ENCODE measurements at places on chromosomes 6 and 20.

- no peak for DNase-seq
Measured at GRCh38 chr6:160249671-160250070, 8.9 kb downstream of the SLC22A2 start.

- DNase-seq = no peak
Measured at GRCh38 chr6:148157841-148158240, 184.8 kb upstream of the SASH1 start.

GRCh38 chr20:48607544-48607865, 220.3 kb downstream of the PREX1 start:
- DNase-seq = no peak

DNA sequence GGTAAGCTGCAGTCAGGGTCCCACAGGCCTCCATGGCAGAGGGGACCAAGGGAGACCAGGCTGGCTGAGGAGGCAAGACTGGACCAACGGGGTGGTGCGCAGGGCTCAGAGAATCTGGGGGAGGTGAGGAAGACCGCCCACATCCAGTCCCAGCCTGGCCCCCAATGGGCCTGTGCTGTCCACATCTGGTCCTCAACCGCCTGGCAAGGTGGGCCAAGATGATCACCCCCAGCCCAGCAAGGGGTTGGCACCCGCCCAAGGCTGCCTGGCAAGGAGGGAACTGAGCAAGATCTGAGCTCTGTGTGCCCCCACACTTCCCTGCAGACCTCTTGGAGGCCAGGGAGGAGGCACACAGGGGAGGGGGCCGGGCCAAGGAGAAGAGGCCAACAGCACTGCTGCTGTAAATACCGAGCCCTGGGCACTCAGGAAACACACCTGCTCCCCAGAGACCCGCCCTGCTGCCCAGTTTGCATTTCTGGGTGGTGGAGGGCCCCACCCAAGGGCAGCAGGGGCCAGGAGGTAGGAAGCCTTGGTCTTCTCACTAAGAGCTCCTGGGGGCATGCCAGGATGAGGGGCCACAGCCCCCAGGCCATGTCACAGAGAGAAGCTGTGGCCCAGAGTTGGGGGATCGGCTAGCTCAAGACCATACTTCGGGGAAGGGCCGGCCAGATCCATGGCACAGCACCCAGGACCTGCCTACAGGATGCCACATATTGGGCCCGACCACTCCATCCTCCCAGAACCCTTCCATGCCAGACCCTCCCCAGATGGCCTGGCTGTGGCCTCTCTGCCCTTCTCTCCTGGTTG, 109.6 kb downstream of the ASXL1 start:
- DNase-seq = no peak

DNA sequence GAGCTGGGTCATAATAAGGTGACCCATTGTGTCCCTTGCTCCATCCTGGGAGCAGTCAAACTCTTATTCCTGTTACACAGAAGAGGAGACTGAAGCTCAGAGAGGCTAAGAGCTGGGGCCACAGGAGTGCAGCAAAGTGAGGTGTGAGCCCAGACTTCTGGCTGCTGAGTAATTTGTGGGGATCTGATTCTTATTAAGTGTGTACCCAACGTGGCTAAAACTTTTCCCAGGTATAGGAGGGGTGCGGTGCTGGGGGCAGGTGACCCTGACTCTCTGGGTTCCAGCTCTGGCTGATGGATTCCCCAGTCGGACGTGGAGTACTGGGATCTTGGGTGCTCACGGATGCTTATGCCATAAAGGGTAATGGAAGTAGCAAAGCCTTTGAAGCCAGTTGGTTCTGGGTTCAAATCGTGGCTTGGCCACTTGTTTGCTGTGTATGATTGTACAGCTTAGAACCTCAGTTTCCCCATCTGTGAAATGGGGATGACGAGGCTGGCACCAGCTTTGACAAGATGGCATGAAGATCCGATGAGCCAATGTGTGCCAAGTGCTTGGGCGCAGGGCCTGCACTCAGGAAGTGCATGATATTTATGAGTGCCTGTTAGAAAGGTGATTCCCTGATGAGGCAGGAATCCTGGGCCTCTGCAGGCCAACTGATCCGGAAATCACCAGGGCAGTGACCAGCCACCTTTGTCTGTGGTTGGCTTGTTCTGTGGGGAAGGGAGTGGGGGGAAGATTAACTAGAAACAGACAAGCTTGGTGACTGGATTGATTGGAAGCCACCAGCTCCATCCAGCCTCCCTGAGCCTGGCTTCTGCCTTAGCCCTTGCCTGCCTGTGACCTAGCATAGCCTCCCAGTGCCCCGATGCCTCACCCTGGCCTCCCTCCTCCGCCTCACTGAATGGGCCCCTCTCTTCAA, 6.0 kb downstream of the SRC start:
- no peak for DNase-seq

DNA sequence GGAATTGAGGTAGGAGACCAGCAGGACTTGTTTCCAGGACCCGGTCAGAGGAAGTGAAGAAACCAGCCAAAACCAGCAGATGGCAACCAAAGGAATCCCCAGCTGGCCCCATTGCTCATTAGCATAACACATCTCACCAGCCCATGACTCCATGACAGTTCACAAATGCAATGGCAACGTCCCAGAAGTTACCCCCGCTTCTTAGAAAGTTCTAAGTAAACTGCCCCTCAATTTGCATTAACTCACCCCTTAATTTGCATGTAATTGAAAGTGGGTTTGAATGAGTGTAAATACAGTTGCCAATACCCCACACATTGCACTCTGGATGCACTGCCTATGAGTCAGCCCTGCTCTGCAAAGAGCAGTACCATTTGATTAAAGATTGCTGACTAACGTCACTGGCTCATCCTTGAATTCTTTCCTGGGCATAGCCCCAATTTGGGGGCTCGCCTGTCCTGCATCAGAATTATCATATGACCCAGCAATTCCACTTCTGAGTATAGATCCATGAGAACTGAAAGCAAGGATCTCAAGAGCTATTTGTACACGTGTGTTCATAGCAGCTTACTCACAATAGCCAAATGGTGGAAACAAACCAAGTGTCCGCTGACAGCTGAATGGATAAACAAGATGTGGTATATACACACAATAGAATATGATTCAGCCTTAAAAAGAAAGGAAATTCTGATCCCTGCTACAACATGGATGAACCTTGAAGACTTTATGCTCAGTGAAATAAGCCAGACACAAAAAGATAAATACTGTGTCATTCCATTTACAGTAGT, 36.4 kb downstream of the MYLK4 start:
- peak; percentile 49 for DNase-seq

DNA sequence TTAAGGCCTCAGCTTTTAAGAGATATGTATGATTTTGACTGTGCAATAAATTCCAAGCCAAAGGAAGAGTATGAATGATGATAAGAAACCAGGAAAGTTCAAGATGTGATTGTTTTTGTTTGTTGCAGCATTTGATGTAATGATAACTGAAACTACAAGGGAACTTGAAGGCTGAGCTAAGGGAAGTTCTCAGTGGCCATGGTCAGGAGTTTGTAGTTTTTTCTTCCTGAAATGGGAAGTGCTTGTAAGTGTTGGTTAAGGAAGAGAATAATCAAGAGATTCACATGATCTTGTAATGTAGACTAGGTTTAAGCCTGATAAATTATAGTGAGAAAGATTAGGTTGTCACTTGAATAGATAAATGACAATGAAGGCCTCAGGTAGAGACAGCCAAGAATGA, 53.4 kb downstream of the PTCHD4 start:
- DNase-seq = no peak

DNA sequence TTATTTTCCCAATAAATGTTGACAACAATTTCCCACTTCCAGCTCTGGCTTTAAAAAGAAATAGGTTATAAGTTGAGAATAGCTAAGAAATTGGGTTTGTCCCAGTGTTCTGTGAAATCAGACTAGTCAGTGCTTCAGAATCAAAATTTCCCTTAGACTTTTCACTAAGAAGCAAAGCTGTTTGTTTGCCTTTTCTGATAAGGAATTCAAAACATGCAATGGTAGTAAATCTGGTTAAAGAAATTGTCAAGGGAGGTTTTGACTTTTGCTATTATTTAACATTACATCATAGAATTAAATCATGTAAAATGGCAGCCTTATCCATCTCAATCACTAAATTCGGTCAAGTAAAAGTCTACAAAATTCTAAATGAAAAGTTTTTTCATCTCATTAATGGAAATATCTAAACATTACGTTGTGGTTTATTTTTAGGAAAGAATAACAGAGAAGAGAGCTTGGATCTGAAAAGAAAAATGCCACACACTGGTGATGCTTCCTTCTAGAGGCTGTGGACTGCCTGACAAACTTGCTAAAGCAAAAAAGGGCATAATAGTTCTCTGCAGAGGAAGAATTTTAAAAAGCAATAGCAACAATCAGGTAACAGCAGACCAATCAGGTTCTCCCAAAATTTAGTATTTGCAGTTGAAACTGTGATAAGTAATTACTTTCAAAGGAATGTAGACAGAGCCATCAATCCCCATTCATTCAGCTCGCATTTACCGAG, 36.4 kb downstream of the PLAGL1 start:
- DNase-seq = no peak

DNA sequence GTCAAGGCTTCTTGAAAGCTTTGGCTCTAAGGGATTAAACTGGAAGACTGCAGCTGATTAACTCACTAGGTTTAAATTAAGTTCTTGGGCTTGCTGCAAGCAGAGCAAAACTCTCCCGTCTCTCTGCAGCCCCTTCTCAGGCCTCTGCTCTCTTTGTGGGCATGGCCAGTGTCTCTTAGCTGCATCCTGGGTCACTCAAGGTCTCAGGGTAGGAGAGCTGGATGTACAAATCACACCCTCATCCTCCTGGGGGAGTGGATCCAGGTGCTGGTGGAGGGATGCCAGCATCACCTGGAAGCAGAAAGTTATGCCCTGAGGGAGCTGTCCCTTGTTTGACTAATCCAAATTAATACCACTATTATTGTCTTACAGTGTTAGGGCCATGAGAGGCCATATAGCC, 35.8 kb downstream of the GCM1 start:
- no peak for DNase-seq

- DNase-seq = no peak
Measured at GRCh38 chr6:44858998-44859397, 469.1 kb upstream of the RUNX2 start.

GRCh38 chr6:88163616-88164015, 2.5 kb downstream of the CNR1 start:
- DNase-seq = no peak

DNA sequence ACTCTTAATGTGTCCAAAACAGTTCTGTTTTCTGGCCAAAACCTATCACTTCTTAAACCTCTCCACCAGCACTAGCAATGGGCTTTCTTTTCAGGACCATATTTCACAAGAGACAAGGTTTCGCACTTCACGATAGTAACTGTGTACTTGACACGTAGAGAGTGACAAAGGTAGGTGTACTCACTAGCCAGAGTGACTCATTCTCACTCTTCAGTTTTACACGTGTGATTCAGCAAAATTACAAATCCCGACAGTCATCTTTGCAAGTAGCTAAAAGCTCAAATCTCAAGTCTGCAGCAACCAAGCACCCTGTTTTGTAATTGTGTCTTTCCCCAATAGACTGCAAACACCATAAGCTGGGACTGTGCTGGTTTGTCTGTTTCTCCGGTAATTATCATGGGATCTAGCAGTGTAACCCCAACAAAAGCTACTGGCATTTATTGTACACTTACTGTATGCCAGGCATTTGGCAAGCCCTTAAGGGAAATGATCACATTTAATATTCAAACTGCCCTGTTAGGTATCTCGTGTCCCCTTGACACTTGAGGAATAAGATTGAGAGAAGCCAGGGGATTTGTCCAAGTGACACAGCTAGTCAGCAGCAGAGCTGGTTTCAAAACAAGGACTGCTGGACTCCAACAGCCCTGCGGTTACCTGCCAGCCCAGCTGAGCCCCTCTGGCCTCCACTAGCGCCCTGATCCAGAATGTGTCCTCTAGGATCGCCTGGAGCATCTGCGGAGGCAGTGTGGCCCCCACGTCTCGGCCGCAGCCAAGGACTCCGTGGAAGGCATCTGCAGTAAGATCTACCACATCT, 9.9 kb downstream of the PCIF1 start:
- DNase-seq = peak; percentile 55

DNA sequence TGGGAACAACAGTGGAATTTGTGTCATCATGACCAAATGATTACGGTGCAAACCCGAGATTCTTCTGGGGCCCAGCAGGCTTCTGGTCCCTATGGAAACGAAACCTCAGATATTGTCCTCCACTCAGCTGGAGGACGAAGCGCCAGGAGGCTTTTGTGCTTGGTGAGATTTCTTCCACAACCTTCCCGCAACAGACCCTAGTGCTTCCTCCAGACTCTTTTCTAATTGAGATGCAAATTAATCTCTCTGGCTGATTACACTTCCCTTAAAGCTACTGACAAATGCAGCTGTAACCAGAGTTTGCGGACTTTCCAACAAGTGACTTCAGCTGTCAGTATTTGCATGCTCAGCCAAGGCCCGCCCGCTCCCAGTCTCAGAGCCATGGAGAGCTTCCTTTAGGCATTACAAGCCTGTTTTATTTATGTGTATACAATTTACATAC, 96.0 kb downstream of the INSM1 start:
- DNase-seq = no peak

DNA sequence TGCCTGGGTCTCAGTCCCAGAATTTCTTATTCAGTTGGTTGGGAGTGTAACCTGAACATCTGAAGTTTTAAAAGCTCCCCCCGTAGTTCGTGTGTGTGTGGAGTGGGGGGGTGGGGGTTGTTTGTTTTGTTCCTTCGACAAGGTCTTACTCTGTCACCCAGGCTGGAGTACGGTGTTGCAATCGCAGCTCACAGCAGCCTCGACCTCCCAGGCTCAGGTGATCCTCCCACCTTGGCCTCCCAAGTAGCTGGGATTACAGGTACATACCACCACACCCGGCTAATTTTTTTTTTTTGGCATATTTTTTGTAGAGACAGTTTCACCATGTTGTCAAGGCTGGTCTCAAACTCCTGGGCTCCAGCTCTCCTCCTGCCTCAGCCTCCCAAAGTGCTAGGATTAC, 3.1 kb downstream of the CCM2L start:
- DNase-seq = no peak

DNA sequence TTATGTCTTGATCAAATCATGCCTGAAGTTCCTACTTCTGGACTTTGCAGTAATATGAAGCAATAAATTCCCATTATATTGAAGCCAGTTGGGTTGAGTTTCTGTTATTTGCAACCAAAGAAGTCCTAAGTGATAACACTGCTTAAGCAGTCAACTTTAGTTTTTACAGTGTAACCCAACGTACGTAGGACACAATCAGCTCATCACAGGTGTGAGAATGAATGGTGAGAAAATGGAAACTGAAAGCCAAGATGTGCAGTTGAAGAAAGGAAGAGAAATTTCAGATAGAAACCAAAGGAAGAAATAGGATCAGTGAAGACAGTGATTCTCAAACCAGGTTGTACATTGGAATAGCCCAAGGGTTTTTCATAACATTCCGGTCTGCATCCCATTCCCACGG, 211.4 kb upstream of the ZFP64 start:
- no peak for DNase-seq

DNA sequence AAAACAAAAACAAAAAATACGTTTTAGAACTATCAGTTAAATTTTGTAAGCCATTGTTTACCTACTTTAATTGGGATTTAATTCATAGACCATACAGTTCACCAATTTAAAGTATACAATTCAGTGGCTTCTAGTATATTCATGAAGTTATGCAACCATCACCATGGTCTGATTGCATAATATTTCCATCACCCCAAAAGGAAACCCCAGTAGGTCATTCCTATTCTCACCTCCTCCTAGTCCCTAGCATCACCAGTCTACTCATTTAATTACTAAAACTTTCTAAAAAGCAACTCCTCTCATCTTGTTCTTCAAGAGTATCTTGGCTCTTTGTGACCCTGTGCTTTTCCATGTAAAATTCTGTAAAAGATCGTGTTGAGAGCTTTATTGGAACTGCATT, 60.2 kb downstream of the ASXL1 start:
- DNase-seq = no peak

- no peak for DNase-seq
Measured at GRCh38 chr20:24190905-24191304, 202.3 kb upstream of the GGTLC1 start.
